ENCODE measurements at places on chromosomes 1 and 21.

GRCh38 chr21:41228492-41228891, 60.5 kb downstream of the BACE2 start:
- DNase-seq: no peak

- DNase-seq: no peak
Measured at GRCh38 chr1:38127428-38127827, 80.8 kb upstream of the POU3F1 start.

DNA sequence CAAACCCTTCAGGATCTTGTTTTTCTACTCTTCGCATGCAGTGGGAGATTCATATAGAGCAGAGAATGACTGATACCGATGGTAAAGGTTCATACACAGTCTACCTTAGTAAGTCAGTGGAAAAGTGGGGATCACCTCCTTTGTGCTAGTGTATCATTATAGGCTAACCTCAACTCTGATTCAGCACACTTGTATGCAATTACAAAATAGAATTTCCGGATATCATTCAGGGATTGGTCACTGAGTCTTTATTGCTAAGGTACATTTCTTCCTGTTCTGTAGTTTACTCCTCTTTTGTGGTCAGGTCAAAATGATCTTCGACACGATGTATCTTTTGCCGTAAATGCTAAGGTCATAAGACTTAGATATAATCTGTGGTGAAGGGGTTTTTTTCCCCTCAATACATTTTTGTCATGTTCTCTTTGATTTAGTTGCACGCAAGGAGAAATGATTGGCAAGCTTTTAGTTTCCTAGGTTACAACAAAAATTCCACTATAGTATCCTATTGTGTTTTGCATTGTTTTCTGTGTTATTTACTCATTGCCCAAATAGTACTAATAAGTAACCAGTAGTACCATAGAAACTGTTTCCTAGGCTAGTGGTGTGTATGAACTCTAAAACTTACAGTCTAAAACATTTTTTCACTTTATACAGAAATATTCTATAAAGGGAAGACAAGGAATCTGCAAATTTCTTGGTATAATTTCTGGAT, 35.7 kb upstream of the PLA2G4A start:
- no peak for DNase-seq

DNA sequence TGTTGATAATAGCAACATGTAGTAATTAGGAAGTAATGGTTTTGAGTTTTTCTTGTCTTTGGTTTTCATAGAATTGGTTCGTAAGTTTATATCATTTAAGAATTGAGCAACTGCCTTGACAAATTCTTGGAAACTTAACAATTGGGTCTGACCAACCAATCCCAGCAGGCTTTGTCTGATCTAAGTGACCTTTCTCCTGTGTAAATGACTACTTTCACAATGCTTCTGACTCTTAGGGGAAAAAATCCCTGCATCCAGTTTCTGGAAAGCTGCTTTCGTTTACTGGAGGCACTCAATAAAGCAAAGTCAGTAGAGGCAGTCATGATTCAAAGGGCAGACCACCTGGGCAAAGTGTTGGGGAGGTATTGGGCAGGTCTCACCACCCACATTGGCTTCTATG, 303.6 kb upstream of the FAM78B start:
- DNase-seq: no peak

- DNase-seq: no peak
Measured at GRCh38 chr1:3011127-3011526, 10.1 kb upstream of the ACTRT2 start.

GRCh38 chr1:34924759-34925555, 4.5 kb downstream of the DLGAP3 start:
- DNase-seq: peak; percentile 12

GRCh38 chr1:98557895-98558294, 103.6 kb upstream of the SNX7 start:
- no peak for DNase-seq

DNA sequence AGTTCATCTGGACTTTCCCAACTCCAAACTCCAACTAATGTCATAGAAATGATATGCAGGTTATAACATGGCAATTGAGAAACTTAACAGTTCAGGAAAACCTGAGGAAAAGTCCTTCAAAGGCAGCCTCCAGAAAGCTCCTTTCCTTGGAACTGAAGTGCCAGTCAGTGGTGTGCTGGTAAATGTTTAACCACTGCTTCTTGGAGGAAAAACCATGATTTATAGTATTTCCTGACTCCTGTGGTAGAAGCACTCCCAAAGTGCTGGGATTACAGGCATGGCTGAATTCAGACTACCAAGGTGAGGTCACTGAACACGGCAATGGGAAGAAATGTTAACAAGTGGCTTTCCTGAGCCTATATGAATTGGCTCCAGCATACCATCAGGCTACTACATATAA, 26.7 kb upstream of the ZNHIT6 start:
- DNase-seq: no peak

- DNase-seq: no peak
Measured at GRCh38 chr1:178847396-178847849, 23.5 kb downstream of the ANGPTL1 start.

DNA sequence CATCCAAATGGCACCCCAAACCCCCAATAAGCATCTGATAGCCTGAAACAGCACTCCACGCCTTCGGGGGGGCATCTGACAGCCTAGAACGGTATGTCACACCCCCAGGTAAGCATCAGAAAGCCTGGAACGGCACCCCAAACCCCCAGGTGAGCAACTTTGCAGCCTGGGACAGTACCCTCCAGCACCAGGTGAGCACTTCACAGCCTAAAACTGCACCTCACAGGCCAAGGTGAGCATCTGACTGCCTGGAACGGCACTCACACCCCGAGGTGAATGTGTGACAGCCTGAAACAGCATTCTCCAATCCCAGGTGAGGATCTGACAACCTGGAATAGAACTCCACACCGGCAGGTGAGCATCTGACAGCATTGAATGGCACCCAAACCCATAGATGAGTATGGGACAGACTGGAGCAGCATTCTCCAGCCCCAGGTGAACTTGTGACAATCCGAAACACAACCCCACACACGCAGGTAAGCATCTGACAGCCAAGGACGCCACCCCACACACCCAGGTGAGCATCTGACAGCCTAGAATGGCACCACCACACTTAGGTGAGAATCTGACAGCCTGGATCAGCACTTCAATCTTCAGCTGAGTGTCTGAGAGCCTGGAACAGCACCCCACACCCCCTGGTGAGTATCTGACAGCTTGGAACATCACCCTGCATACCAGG, 18.3 kb upstream of the MMEL1 start:
- DNase-seq: no peak

GRCh38 chr1:37100310-37100709, 66.0 kb upstream of the GRIK3 start:
- no peak for DNase-seq

DNA sequence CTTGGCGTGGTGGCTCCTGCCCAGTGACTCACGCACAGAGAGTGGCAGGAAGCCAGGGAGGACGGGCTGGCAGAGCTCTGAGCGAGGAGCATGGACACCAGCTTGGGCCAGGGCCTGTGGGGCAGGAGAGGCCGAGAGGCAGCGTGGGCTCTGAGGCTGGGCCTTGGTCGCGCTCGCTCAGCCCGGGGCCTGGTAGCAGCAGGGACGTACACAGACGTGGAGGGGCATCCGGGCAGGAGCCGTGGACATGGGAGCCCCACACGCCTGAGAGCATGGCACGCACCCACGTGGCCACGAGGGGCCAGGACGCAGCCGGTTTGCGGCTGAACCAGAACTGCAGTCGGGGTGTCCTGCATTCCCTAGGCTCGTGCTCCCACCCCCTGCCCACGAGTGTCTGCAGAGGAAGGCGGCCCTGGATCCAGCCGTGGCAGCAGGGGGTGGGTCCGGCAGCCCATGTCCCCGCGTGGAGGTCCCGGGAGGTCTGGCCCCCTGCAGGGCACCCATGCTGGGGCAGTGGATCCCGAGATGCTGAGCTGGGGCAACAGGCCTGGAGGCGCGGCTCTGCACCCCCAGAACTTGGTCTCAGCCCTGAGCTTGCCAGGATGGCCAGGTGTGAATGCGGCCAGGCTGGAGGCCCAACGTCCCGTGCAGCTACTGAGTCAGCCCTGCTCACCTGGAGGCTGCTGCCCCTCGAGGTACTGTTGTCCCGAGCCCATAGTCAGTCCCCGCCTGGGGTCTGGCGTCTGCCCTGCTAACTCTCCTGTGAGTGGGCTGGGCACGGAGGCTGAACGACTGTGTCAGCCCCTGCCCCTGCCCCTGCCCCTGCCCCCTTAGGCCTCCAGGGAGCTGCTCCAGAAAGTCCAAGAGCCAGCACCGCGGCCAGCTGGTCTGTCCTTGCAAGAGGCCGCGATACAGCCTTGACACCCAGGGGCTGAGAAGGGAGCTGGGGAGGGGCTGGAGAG, 61.6 kb downstream of the SLX9 start:
- no peak for DNase-seq

GRCh38 chr1:186722711-186723309, 42.6 kb upstream of the PTGS2 start:
- no peak for DNase-seq

GRCh38 chr1:43492826-43493225, 37.9 kb upstream of the PTPRF start:
- no peak for DNase-seq

GRCh38 chr1:1137256-1138045, 21.6 kb upstream of the C1orf159 start:
- DNase-seq: no peak

GRCh38 chr1:167328816-167329483, 108.3 kb downstream of the POU2F1 start:
- no peak for DNase-seq

DNA sequence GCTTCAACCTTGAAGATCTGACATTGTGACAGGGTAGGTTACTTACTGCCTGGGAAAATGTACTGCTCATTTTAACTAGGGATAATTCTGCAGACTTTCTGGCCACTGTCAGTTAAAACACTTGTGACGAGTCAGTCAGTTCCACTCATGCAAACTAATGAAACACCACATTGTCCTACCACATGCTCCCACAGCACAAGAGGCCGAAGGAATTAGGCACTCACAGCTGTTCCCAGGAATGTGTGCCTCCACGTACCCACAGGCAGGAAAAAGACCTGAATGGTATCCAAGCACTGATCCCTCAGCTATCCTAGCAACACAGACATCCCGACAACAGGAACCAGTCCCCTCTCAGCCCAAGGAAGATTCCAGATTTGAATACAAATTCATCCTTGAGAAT, 12.3 kb downstream of the BCAR3 start:
- DNase-seq: no peak

DNA sequence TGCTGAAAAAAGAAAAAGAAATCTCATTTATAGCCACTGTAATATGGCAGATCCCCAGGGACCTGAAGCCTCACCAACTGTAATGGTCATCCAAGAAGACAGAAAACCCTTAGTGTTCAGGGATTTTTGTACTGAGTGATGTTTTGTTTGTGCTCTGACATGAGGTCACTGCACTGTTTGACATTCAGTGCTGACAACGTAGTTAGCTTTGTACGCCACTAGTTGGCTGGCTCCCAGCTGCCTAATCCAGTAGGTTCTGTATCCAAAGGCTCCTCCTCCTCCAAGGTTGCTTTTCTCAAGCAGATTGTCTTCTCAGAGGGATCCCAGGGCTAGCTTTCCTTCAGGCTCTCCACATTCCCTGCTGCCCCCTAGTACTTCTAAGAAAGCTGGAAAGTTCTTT, 9.5 kb upstream of the YRDC start:
- no peak for DNase-seq

- DNase-seq: no peak
Measured at GRCh38 chr1:54324251-54325140, 81.7 kb downstream of the SSBP3 start.

DNA sequence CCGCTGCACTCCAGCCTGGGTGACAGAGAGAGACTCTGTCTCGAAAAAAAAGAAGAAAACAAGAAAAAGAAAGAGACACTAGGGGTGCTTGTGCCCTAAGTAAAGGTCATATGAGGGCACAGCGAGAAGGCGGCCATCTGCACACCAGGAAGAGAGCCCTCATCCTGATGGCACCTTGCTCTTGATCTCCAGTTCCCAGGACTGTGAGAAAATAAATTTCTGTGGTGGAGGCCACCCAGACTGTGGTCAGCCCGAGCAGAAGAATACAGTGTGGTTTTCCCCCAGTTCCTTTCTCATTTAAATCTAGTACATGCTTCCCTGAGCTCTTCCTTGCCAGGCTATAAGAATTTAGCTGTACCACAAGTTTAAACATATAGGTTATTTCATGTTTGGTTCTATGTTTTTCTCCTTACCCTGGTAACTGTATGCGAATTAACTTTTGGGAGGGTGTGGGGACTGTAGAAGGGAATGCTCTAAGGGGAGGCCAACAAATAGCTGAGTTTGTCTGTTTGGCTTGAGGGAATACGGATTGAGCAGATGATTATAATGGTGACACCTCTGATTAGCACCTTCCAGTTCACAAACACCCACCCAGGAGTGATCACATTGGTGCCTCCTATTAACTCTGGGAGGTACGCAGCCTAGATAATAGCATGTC, 119.6 kb upstream of the ERRFI1 start:
- DNase-seq: no peak

- DNase-seq: no peak
Measured at GRCh38 chr1:43206600-43207228, 34.6 kb downstream of the CFAP57 start.

DNA sequence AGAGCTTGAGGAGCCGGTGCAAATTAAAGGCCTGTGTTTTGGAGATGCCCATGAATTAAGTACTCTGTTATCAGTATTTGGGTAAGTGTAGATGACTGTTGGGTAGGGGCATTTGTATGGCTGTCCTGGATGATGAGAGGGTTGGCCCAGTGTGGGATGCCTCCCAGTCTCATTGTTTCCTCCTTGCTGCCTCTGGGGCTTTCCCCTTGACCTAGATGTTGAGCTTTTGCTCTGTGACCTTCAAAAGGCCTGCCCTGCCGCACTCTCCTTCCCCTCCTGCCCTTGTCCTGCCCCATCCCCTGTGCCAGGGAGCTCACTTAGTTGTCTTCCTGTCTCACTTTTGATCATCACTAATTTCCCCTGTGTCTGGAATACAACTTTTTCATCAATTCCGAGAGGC, 10.0 kb downstream of the GALNT2 start:
- DNase-seq: no peak

DNA sequence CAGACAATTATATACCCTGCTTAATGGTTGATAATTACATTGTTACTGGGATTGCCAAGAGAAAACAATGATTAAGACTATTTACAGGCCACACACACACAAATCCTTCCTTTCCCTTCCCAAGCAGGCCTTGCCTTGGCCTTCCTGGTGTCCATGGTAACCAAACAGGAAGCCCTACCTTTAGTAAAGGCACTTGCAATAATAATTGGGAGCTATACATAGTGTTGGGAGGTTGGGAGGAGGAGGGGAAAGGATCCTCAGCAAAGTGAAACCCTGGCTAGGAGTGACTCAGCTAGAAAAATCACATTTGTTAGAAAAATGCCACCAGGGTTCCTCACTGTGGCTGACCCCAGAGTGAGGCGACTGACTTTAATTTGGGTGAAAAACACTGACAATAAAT, 122.3 kb upstream of the ADAR start:
- DNase-seq: no peak

DNA sequence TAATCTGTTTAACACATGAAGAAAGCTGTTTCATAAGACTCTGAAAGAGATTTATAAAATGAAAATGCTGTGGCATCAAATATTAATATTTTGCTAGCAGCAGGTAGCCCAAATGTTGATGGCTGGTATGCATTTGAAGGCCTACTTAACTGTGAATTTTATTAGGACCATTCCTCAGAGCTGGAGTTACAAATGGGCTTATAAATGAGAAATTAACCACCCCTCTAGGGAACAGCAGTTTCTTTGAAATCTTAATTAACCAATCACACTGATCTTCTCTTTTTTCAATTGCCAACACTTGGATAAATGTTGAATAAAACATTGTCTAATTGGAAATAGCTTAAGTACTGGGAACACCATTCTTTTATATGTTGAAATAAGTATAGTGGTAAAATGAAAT, 129.9 kb downstream of the GPR52 start:
- DNase-seq: no peak

GRCh38 chr1:58231204-58231603, 315.3 kb downstream of the OMA1 start:
- no peak for DNase-seq

- no peak for DNase-seq
Measured at GRCh38 chr1:73674945-73675561, 522.9 kb downstream of the LRRIQ3 start.

Measured in stimulated activated CD8-positive, alpha-beta memory T cell treated with anti-CD3 and anti-CD28 coated beads, Interleukin-4, amount 100 ng/mL, for 1 hour (primary cell).